ENCODE measurements at places on chromosomes 4 and X.

DNA sequence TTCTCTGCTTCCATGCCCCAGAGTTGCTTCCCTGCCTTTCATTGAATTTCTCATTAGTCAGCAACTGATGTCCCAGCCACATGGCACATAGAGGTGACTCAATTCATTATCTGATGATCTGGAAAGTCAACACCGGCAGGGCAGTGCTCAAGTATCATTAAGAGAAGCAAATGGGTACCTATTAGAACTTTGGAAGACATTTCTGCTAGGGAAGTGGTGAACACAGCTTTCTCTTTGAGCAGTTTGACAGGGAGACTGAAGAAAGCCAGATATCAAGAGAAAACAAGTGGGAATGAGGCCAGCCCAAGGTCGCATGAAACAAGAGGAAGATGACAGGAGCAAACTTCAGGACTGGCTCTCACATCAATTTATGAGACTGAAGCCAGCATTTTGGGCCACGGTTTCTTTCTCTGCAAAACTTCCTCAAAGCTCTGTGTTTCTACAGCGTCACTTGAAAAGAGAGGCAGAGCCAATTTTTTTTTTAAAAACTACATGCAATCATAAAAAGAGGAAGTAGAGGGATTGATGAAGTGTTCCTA is 108.3 kb upstream of the RPS6KA3 start:
- no peak for DNase-seq

DNA sequence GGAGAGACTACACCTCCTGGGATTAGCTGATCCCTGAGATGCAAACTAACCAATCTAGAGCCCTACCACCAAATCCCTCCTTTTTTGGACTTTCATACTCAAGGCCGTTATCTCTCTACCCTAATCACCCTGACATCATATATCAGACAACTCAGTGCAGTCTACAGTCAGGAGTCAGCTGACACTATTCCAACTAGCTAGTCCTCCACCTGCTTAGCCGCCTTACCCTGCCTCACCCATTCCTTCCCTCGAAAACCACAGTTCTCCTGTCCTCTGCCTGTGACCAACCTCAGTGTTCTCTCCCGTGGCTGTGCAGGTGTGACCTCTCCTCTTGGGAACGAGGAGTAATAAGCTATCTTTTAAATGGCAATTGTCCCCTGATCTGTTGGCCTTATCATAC is 1.8 kb upstream of the PPEF2 start:
- no peak for DNase-seq

GRCh38 chrX:111254896-111255693 is 15.2 kb downstream of the CAPN6 start:
- no peak for DNase-seq

GRCh38 chr4:15809058-15809457 is 30.9 kb downstream of the CD38 start:
- DNase-seq = no peak

DNA sequence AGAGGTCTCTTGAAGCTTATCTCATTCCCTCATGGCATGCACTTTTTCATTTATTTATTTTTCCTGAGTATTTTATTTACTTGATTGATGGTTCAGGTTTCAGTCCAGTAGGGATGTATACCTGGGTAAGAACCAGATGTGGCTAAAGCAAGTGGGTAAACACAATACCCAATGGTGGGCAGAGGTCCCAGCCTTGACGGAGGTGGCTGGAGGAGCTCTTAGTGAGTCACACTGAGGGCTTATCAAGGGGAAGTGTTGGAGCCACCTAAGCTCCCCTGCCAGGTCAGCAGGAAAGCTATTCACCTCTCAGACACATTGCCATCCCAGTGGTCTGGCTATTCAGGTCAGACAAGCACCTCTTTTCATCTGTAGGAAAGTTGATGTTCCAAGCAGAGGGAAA is 236.2 kb upstream of the MAGEB16 start:
- DNase-seq = no peak

GRCh38 chr4:21304540-21304887 is 604.3 kb downstream of the PACRGL start:
- DNase-seq = no peak

- DNase-seq = peak; percentile 18
Observed at GRCh38 chr4:87848622-87849351, 16.0 kb downstream of the MEPE start.

GRCh38 chr4:99033956-99034355 is 38.4 kb downstream of the METAP1 start:
- no peak for DNase-seq

- no peak for DNase-seq
Observed at GRCh38 chrX:39893417-39894338, 204.1 kb downstream of the BCOR start.

DNA sequence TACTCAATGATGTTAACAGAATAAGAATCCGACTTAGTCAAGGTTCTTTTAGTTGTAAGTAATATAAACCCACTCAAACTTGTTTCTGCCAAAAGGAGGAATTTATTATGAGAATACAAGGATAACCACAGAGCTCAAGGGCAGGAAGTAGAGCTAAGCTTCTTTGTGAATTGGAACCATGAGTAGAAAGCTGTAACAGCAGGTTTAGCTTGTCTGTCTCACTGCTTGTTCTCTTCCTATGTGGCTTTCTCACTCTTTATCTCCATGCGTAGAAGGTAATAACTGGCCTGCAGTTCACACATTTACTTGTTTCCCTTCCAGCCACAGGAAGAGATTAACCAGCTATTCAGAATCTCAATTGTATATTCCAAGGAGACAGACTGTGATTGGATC is 378.3 kb downstream of the PPP1R2C start:
- DNase-seq = no peak

GRCh38 chr4:143207555-143207954 is 22.8 kb downstream of the USP38 start:
- DNase-seq = no peak

DNA sequence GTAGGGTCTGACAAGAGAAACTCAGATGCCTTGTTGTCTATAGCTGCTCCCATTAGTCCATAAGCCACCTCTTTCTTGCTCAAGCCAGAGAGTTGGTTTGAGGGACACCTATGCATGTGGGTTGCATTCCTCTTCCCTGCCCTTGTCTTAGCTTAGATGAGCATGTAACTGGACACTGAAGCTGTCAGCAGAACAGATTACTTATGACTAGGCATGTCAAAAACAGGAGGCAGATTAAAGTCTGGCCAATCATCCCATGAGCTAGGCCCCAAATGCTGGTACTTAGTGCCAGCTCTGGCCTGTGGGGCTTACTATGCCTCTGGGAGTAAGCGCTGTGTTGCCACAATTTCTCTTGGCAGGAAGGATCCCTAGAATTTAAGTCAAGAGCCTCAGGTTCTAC is 215.2 kb downstream of the AR start:
- no peak for DNase-seq

DNA sequence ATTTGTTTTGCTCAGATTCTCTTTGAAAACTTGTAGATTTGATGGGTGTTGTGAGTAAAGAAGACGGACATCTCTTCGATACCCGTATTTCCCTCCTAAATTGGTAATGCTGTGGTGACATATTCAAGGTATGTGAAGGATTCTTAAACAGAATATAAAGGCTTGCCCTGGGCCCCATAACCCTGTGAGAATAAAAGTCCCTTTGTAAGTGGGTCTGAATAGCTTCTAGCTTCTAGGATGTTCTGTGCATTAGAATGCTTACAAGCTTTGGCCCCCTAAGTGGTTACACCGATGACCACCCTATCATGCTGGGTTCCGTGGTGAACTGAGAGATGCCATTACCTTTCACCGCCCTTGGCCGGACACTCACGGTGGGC is 574 bp upstream of the MOB1B start:
- DNase-seq = no peak

DNA sequence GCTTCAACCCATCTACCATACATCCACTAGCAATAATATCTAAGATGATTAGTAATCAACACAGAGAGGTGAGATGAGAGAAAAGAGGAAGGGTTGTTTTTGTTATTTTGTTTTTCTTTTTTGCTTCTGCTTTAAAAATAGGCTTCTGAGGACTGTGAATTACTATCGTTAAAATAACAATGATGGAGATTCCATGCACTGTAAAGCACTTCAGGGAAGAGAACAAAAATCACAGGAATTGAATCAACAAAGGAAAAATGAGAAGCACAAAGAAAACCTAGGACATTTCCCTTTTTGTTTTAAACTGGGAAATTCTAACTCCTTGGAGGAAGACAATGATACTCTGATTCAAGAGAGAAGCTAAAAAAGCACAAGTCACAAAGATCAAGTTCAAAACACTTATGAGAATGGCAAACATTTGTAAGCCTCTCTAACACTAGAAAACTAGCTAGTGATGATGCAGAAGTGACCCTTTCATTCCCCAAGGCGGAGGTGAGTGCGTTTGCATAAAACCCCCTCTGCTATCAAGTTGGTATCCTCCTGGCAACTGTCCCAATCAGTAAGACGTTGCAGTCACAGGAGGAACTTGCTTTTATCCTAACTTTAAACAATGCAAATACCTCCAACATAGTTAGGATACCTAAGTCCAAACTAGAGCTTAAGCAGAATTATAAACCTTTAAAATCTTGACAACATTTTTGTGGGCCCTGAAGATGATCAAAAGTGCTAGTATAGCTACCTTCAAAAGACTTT is 308.5 kb downstream of the CAMK2D start:
- no peak for DNase-seq

DNA sequence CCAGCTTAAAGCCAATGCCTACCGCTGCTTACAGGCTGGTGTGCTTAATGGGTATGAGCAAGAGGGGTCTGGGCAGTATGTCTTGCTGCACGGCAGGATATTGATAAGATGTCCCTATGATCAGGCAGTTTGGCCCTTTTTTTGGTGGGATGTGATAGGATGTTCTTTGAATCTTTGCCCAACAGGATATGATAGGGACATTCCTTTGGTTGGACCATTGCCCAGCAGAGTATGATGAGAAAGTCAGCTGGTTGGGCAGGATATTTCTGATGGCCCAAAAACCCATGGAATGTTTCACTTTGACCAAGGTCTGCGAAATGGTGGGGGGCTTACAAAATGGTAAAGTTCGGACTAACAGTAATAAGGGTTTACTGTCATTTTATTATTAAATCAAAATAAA is 1060.6 kb downstream of the STIM2 start:
- DNase-seq = no peak

- DNase-seq = no peak
Observed at GRCh38 chrX:133666256-133666655, 251.0 kb upstream of the GPC4 start.

GRCh38 chr4:172736046-172736445 is 432.6 kb upstream of the GALNT7 start:
- DNase-seq = no peak

DNA sequence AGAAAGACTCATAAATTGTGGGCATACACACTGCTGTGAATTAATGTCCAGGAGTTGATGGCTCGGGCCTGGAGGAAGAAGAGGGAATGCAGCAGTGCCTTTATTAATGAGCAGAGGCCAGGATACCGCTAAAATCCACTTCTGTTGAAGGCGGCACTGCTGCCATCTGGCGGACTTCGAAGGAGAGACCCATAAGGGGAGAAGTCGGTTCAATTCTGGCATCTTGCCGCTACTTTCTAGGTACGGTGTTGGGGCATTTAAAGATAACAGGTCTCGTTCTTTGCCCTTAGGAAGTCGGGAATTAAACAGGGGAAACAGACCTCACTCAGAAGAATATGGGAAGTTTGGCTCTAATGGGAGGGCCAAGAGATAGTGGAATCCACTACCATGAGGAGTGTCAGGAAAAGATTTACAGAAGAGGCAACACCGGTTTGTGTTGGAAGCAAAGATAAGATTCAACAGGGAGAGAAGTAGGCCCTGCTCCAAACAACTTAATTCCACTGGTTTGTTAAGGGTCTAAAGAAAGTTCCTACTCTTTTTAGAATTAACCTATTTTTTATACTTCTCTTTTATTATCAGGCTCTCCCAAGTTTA is 133.6 kb upstream of the GIMD1 start:
- DNase-seq = no peak

DNA sequence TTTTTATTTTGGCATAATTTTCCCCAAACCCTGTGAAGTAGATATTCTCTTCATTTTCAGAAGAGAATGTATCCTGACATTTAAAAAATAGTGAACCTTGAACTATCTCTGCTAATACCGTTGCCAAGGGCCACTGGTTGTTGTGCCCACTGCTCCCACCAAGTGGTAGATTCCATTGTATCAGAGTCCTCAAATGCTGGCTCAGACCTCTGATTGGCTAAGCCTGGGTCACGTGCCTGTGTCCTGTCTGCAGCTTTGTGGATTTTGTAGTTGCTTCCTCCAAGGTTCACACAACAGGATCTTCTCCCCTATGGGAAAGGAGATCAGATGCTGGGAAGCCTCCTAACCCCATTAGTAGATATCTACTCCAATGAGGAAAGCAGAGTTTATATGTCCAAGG is 104.8 kb upstream of the CASK start:
- DNase-seq = no peak

GRCh38 chr4:22003878-22004277 is 55.3 kb upstream of the KCNIP4 start:
- no peak for DNase-seq

GRCh38 chr4:39587881-39588280 is 50.8 kb downstream of the SMIM14 start:
- DNase-seq = no peak

GRCh38 chrX:39398963-39399261 is 597.7 kb downstream of the MID1IP1 start:
- no peak for DNase-seq

GRCh38 chrX:143623657-143624056 is 12.2 kb downstream of the SLITRK4 start:
- DNase-seq = no peak

DNA sequence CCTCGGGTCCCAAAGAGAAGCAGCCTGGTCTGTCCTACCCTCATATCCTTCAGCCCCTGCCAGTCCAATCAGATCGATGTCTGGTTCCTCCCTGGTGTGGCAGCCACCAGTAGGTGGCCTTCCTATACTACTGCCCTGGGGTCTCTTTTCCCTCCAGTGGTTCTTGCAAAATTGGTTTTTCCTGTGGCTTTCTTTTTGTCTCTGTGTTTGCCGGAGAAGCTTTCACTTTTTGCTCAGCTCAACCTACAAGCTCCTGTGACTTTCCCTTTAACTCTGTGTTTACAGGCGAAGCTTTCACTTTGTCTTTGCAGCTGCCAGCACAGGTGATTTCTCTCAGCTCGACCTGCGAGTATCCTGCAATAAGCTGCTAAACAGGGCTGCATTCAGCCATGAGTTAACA is 46.8 kb downstream of the UGT2A3 start:
- no peak for DNase-seq

DNA sequence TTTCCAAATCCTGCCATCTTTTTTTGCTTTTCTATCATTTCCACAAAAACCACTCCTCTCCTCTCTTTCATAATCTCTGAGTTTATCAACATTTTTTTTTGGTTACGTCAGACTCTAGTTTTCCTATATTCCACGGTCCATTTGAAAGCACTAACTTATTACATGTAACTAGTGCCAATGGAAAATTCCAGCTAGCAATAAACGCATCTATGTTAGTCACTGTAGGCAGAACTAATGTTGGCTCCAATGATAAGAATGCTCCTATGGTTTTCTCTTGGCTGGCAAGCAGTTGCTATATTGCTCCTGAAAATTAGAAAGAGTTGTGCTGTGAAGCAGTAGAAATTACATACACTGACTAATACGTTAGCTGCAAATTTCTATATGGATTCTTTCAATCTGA is 634.6 kb upstream of the FTHL17 start:
- no peak for DNase-seq

GRCh38 chr4:163108614-163109013 is 58.1 kb downstream of the NAF1 start:
- no peak for DNase-seq

Measured in gastrocnemius medialis (tissue), 4 donors.